ENCODE measurements at places on chromosomes 6 and 20.

- no peak for DNase-seq
Observed at GRCh38 chr6:148379481-148379880, 36.8 kb downstream of the SASH1 start.

DNA sequence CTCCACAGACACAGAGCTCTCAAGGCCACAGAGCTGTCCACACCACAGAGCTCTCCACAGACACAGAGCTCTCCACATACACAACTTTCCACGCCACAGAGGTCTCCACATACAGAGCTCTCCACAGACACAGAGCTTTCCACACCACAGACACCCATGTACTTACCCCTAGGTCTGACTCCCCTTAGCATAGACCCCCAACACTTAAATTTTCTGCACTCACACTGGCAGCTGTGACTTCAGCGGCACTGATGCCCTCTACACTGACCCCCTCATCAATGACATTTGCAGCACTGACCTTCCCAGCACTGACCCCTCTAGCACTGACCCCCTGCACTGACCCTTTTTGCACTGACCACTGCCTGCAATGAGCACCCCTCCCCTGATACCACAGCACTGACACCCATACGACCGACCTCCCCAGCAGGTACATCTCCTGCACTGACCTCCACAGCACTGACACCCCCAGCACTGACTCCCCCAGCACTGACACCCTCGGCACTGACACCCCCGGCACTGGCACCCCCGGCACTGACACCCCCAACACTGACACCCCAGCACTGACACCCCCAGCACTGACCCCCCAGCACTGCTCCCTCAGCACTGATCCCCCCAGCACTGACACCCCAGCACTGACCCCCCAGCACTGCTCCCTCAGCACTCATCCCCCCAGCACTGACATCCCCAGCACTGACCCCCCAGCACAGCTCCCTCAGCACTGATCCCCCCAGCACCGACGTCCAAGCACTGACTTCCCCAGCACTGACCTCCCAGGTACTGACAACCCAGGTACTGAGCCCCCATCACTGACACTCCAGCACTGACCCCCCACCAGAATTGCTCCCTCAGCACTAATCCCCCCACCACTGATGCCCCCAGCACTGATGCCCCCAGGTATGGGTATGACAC, 56.5 kb downstream of the ERMARD start:
- DNase-seq, result no peak

- DNase-seq, result no peak
Observed at GRCh38 chr6:39772559-39773273, 19.5 kb upstream of the DAAM2 start.

DNA sequence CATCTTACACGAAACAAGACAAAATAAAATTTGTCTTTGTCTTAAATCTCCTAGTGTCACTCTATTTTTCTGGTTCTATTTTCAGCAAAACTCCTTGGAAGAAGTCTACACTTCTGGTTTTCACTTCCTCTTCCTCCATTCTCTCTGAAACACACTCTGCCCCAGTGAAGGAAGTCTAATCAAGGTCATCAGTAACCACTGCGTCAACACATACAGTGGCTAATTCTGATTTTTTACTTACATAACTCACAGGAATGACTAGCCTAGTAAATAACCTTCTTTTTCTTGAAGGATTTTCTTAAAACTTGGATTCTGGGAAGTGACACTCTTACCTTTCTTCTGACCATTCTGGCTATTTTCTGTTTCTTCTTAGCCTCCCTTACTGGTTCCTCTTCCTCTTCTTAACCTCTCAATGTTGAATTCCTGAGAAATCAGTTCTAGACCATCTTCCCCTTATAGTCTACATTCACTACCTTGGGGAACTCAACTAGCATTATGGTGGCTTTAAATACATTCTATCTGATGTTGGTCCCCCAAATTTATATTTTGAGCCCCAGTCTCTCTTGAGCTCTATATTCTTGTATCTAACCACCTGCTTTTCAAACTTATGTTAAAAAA, 37.5 kb downstream of the AIG1 start:
- DNase-seq, result no peak

GRCh38 chr20:44025756-44026155, 111.1 kb downstream of the TOX2 start:
- DNase-seq, result no peak

GRCh38 chr6:155011809-155012291, 16.7 kb downstream of the TIAM2 start:
- DNase-seq, result no peak

DNA sequence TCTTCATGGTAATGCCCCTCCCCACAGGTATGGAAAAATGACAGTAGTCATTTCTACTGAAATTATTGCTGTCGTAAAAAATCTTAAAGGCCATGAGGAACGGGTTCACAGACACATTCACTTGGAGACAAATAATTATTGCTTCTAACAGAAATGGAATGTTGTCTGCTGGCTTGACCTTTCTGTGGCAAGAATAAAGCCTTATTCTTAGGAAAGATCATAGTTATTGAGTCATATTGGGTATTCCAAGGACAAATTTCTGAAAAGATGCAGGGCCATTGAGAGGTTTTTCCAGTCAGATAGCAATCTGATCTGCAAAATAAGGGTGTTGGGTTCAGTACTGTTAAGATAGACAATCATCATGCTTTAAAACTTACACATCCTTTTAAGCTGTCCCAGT, 29.2 kb downstream of the AKAP7 start:
- DNase-seq, result no peak

DNA sequence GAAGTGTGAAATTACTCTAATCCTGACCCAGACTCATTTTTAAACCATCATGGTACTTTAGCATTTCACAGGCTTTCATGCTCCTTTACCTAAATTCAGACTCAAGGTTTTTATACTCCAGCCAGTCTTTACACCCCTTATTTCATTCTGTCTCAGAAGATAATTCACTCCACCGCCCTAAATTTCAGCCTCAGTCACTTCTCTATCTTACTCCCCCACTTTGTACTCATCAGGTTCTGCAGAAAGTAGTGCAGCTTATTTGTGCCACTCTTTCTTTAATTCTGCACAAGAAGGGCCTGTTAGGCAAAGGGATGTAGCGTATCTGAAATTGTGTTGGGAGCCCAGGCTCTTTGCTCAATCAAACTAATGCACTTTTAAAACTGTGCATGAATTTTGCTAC, 205.5 kb downstream of the ARHGAP18 start:
- DNase-seq, result no peak

DNA sequence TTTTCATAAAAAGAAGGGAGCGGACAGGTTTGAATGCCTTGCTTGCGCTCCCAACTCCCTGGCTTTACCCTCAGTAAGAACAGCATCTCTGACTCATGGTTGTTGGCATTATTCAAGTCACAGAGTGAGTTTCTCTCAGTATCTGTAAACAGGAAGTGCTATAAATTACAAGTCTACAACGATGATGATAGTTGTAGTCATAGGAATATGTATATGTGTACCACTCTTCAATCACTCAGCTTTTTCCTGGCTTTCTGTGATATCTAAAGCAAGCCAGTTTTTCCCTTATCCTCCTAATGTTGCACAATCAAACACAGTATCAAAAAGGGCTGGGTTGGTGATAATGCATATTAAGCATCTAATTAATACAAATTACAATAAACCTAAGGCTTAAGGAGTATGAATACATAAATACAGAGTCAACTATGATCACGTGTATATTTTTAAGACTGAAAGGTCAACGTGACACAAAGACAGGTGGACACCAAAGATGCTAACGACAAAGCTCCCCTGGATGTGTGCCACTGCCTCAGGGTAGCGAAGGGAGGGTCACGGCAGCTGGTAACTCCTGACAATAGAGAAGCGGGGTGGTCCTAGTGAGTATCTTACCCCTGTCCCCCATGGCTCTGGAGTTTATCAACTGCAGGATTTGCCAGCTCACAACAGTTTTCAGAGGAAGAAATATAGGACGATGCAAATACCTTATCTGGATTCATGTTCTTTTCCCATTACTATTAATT, 202.8 kb downstream of the BTBD9 start:
- no peak for DNase-seq

DNA sequence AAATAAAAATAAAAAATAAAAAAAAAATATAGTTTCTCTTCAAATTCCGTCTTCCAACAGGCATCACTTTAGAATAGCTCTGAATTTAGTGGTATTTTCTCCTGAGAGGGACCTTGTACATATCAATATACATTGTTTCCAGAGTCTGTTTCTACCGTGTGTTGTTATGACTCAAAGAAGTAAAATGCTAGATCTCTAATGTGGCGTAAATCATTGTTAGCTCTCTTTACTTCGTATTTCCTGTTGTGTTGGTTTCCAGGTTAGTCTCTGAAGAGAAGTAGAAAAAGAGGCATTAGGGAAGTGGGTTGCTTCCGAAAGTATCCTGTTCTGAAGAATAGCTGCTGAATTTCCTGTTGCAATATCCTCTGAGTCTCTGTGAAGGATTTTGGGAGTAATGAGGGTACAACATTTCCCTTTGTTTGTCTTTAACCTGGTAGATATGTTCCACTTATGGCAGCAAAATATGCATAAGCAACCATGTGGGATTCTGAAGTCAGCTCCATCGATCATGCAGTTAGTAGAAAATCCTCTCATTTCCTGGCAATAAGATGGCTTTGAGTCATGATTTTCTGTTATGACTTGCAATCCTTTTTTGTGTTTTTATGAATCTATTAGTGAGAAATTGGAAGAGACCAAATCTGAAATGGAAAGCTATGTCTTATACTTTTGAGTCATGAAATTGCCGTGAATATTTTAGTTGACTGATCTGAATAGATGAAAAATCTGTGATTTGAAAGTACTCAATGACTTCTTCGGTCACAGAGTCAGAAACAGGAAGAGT, 42.0 kb upstream of the MCHR2 start:
- no peak for DNase-seq

DNA sequence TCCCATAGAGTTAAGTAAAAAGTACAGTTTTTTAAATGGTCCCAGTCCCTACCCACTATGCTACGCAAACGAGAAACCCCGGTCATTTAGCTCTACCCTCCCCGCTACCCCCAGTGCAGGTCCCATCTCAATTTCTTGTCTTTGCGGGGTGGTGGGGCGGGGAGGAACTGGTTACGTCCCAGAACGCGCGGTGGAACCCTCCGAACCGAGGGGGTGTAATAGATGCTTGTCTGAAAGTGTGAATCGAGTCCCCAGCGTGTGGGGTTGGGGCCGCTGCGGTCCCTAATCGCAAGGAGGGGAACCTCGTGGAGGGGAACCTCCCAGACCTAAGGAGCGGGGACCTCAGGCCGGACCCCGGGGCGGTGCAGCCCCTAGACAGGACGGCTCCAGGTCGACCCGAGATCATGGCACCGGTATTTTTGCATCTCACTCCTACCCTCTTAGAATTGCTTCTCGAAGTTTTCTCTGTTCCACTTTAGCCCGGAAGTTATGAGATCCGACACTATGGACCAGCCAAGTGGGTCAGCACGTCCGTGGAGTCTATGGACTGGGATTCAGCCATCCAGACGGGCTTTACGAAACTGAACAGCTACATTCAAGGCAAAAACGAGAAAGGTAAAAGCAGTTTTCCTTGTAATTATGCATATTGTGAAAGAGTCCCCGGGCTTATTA, 779 bp downstream of the HEBP2 start:
- no peak for DNase-seq

GRCh38 chr6:3455569-3456394, 1.1 kb downstream of the SLC22A23 start:
- no peak for DNase-seq

- DNase-seq, result no peak
Observed at GRCh38 chr6:124881898-124882578, 80.2 kb upstream of the RNF217 start.

- no peak for DNase-seq
Observed at GRCh38 chr20:36847009-36847709, 28.8 kb upstream of the TLDC2 start.

- no peak for DNase-seq
Observed at GRCh38 chr20:52534616-52535015, 343.0 kb upstream of the ZFP64 start.

Data from activated CD4-positive, CD25-positive, alpha-beta regulatory T cell treated with anti-CD3 and anti-CD28 coated beads, Interleukin-2, amount 50 U/mL, for 16 hours (primary cell).